ENCODE measurements at places on chromosomes 11 and 22.

DNA sequence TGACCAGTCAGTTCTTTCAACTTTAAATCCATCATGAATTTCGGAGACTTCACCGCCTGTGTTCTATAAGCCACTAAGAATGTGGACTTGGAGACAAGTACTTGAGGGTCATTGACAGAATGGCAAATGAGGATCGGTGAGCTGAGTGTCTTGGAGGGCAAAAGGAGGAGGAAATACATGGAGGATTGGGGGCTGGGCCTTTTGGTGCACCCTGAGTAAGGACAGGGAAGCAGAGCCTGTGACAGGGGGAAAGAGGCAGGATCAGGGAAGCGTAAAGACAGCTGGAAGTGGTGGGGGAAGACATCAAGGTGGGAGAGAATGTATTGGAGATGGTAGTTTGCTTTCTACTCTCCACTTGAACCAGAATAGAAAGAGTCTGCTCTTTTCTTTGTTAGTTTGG, 70.4 kb upstream of the MTMR2 start:
- H3K27ac ChIP-seq: no peak overlapping the region
- H3K4me1 ChIP-seq: peaks cover 16% of the 10 kb centered on the region
- H3K4me3 ChIP-seq: no peak overlapping the region
- no peak for ATAC-seq
- peaks cover 6% of the 10 kb centered on the region for H3K36me3 ChIP-seq

GRCh38 chr11:12950670-12951069, 58.4 kb upstream of the RASSF10 start:
- H3K27ac ChIP-seq: no peak overlapping the region
- ATAC-seq: no peak
- H3K27me3 ChIP-seq: no peaks in the 10 kb centered on the region
- no peak overlapping the region for H3K4me3 ChIP-seq

- H3K27ac ChIP-seq: no peak overlapping the region
- ATAC-seq: no peak
- H3K4me1 ChIP-seq: no peaks in the 10 kb centered on the region
- no peaks in the 10 kb centered on the region for H3K36me3 ChIP-seq
- peaks cover 11% of the 10 kb centered on the region for H3K27me3 ChIP-seq
Observed at GRCh38 chr11:70628176-70628854, 230.0 kb downstream of the CTTN start.

DNA sequence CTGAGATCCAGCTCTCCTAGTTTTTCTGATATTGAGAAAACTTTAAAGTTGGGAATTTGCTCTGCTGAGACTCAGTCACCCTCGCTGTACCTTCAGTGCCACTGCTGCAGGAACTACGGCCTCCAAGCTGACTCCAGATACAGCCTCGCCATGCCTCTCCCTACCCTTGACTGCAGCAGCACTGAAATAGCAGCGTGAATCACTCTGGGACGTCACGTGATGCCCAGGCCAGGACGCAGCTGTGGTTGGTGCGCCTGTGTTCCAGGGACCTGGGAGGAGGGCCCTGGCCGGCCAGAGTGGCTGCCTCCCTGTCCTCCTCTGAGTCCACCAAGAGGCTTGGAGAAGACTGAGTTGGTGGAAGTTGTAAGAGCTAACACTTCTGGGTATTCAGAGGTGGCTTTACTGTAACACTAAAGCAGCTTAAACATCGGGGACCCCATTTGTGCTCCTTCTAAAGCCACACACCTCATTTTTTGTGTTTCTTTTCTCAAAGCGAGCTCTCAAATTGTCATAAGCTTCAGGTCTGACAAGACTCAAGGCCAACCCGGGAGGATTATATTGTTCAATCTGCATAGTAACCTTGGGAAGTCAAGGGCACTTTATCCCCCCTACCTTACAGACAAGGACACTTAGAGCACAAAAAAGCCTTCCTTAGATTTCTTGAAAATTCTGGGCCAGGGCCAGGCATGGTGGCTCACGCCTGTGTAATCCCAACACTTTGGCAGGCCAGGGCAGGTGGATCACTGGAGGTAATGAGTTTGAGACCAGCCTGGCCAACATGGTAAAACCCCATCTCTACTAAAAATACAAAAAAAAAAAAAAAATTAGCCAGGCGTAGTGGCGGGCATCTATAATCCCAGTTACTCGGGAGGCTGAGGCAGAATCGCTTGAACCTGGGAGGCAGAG, 4.2 kb upstream of the STIP1 start:
- H3K27ac ChIP-seq: peak overlapping the region; percentile 82
- peak overlapping the region; percentile 16 for H3K4me3 ChIP-seq
- H3K36me3 ChIP-seq: no peaks in the 10 kb centered on the region
- ATAC-seq: peak; percentile 61
- peaks cover 2% of the 10 kb centered on the region for H3K4me1 ChIP-seq

DNA sequence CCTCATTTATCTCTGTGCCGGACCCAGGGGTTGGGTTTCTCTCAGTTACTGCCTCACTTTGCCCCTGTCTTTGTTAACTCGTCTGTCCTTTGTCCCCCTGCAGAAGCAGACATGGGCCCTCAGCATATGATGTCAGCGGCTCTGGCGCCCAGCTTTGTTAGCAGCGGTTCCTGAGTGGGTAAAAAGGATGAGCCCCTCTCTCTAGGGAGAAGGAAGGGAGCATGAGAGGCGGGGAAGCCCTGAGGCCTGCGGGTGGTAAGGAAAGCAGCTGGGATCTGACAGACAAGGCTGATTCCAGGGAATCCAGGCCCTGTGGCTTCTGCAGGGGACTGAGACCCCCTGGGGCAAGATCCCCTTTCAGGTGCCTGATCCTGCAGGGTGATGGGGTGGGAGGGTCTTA, 51.7 kb downstream of the MCM5 start:
- no peaks in the 10 kb centered on the region for H3K36me3 ChIP-seq
- H3K4me3 ChIP-seq: no peak overlapping the region
- no peak overlapping the region for H3K27ac ChIP-seq

DNA sequence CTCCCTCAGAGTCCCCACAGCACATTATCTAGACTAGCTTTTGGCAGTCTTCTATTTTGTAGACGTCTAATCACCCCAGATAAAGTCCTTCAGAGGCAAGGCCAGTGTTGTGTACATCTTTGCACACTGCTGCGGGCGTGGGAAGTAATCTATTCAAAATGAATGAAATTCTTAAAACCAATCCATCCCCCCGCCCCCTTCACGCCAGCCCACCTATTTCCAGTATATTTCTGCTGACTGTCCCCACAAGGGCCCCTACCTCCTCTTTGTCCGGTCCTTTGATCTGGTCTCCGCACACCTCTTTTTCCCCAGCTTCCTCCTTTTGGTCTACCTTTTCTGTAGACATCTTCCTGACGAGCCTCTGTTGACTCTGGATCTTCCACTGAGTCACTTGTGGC, 375 bp downstream of the BSCL2 start:
- peak overlapping the region; percentile 94 for H3K27ac ChIP-seq
- H3K27me3 ChIP-seq: no peaks in the 10 kb centered on the region
- H3K4me1 ChIP-seq: peaks cover 50% of the 10 kb centered on the region
- ATAC-seq: no peak
- peaks cover 27% of the 10 kb centered on the region for H3K36me3 ChIP-seq
- H3K4me3 ChIP-seq: no peak overlapping the region

GRCh38 chr22:18085188-18085587, 7.4 kb downstream of the PEX26 start:
- no peak overlapping the region for H3K27ac ChIP-seq
- peak; percentile 51 for ATAC-seq
- H3K4me3 ChIP-seq: no peak overlapping the region
- H3K4me1 ChIP-seq: peaks cover 7% of the 10 kb centered on the region
- H3K36me3 ChIP-seq: peaks cover 100% of the 10 kb centered on the region
- no peaks in the 10 kb centered on the region for H3K27me3 ChIP-seq

- H3K36me3 ChIP-seq: no peaks in the 10 kb centered on the region
- no peak overlapping the region for H3K27ac ChIP-seq
- H3K4me3 ChIP-seq: no peak overlapping the region
- H3K4me1 ChIP-seq: no peaks in the 10 kb centered on the region
- no peak for ATAC-seq
Observed at GRCh38 chr22:22700631-22701030, 56.2 kb downstream of the GGTLC2 start.

DNA sequence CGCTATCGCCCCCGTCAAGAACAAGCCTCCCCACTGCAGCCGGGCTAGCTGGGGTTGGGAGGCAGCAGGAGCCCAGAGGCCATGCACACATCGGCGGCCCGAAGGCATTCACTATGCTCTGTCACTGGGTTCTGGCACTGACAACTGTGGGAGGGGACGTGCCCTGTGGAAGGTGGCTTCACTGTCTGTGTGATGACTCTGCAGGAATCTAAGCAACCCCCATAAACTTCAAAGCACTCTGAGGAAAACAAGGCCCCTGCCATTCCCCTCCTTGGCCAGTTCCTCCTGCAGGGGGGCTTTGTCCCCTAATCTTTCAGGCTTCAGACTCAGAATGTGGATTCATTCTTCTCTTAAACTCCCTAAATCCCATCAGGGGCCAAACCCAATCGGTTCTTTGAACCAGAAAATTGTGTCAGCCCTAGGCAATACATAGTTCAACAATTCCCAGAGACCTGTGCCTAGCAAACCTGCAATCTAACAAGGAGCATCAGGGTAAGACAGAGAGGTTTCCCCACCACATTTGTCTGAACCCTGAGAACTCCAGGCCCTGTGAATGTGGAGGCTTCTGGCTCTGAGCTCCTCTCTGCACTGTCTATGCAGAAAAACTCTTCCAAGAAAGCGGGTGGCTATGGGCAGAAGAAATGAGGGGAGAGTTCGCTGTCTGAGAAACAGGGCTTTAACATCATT, 1477.2 kb downstream of the TBC1D22A start:
- no peak overlapping the region for H3K27ac ChIP-seq
- H3K36me3 ChIP-seq: no peaks in the 10 kb centered on the region
- ATAC-seq: no peak

DNA sequence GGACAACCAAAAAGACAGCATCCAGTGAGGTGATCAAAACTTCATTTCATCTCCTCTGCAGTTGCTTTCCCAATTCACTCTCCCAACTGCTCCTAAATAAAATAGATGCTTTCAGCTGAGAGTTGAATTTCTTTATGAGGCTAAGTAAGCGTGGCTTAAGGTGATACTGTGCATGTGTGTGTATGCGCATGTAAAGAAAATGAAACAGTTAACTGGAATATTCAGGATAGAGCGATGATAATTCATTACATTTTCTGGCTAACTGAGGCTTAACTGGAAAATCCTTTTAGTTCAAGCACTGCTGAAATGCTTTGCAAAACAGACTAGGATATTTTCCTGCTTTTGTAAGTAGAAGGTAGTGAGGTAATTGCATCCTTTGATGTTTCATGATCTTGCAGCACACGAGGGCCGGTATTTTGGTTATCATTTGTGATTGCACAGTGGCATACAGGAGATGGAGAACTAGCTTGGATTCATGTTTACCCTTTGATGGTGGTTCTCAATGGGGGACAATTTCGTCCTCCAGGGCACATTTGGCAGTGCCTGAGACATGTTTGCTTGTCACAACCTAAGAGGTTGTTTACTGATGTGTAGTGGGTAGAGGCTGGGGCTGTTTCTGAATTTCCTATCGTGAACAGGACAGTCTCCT, 71.2 kb downstream of the ZBTB16 start:
- no peaks in the 10 kb centered on the region for H3K36me3 ChIP-seq
- no peak overlapping the region for H3K4me3 ChIP-seq
- ATAC-seq: no peak
- H3K27me3 ChIP-seq: no peaks in the 10 kb centered on the region
- no peak overlapping the region for H3K27ac ChIP-seq

GRCh38 chr11:66012371-66012945, 650 bp downstream of the CST6 start:
- peaks cover 40% of the 10 kb centered on the region for H3K27me3 ChIP-seq
- H3K4me1 ChIP-seq: no peaks in the 10 kb centered on the region
- H3K36me3 ChIP-seq: no peaks in the 10 kb centered on the region
- no peak overlapping the region for H3K27ac ChIP-seq

- no peak overlapping the region for H3K27ac ChIP-seq
- H3K4me3 ChIP-seq: no peak overlapping the region
- ATAC-seq: no peak
- peaks cover 88% of the 10 kb centered on the region for H3K27me3 ChIP-seq
Observed at GRCh38 chr22:45975164-45976161, 1.5 kb downstream of the WNT7B start.

- no peak overlapping the region for H3K4me3 ChIP-seq
- H3K4me1 ChIP-seq: peaks cover 95% of the 10 kb centered on the region
- no peak for ATAC-seq
- H3K27ac ChIP-seq: peak overlapping the region; percentile 93
Observed at GRCh38 chr11:12158909-12159308, 48.5 kb downstream of the MICAL2 start.
